ENCODE measurements at places on chromosomes 12 and 14. TPM values are rescaled to one million over a fixed set of nuclear protein-coding genes. Genes with fewer than 3 reads are reported as not detected.
A peak's percentile ranks its signal among the peaks of the same experiment; 100 is the strongest.

DNA sequence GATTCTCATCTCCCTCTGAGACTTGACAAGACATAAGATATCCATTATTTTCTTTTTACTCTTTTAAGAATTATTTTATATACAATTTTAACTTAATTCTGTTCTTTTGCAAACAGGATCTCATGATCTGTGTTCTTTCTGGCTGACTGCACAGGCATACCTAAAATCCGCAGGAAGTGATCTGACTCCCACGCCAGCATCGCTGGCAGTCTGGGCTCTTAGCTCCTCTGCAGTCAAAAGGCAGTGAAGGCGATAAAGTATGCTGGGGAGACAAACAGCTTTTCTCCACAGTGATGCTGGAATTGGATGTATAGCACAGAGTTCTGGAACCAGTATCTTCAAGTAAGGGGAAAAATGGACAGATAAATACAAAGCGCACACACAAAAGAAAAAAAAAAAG is 52.4 kb downstream of the DICER1 start:
- DNase-seq = no peak

- DNase-seq = no peak
Observed at GRCh38 chr12:105986779-105987684, 151.7 kb downstream of the NUAK1 start.

GRCh38 chr12:45223868-45224267 is 8.0 kb downstream of the ANO6 start:
- no peak for DNase-seq

DNA sequence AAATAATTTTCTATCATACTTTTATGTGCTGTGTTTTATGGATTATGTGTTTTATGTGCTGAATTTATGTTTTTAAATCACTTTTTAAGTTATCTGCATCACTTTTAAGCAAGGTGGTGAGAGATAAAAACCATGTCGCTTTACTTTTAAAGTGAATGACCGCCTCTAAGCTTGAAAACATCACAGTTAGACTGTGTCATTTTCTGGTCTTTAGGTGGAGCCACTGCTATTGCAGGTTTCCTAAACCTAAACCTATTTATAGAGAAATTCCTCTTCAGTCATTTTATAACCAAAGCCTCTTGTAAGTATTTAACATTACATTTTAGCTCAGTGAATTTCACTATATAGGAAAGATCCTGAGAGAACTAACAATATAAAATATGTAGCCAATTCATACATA is 21.0 kb upstream of the MDM2 start:
- DNase-seq = no peak

DNA sequence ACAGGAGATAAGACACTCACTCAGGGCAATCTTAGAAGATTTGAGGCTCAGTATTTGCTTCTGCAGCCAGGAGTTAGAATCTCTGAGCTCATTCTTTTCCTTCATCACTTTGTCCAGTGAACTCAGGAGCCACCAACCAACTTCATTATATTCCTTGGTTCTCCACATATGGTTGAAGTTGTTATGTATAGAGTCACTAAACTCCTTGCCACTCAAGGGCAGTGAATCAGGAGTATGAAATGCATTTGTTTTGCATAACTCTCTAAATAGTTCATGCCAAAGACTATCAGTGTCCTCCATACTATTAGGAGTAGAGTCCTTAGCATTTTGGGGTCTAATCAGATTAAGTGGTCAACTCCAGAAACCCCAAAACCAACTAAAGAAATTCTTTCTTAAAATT is 150.6 kb downstream of the CCDC59 start:
- DNase-seq = no peak

The PROX2 gene
- 0.52 TPM for polyA plus RNA-seq

- no peak for DNase-seq
Observed at GRCh38 chr12:40945772-40946171, 242.3 kb upstream of the PDZRN4 start.

- no peak for DNase-seq
Observed at GRCh38 chr14:45641541-45641940, 388.5 kb upstream of the MIS18BP1 start.

DNA sequence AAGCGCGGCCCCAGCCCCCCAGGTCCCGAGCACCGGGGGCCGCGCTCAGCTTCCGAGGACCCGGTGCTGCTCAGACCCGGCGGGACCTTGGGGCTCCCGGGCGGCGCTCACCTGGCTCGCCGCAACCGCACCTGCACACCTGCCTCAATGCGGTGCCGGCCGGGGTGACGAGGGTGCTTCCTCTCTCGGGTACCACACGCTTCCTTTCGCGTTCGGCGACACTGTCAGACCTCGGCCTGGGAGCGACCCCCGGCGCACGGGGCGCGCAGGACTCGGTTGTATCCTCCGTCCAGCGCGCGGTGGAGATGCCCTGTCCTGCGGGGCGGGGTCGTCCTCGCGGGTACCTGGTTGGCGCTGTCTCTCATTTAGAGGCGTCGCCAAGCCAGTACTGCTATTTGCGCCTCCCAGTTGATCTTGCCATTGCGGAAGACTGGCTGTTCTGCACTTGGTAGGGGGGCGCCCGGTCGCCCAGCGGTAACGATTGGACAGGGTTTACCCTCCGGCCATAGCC is 718 bp downstream of the PACS2 start:
- DNase-seq = no peak

DNA sequence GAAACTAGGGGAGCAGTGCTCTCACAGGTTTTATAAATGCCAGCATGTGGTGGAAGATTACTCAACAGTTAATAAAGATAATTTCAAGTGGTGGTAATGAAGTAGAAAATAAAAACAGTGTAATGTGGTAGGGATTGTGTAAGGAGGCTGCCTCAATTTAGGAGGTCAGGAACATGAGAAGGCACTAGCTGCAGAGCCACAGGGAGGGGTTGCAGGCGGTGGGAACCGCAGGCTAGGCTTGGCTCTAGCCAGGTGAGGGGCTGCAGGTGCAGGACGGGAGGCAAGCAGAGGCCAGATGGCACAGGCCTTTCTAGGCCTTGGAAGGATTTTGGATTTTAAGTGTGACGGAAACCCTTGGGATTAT is 768 bp downstream of the METTL25 start:
- peak; percentile 18 for DNase-seq

DNA sequence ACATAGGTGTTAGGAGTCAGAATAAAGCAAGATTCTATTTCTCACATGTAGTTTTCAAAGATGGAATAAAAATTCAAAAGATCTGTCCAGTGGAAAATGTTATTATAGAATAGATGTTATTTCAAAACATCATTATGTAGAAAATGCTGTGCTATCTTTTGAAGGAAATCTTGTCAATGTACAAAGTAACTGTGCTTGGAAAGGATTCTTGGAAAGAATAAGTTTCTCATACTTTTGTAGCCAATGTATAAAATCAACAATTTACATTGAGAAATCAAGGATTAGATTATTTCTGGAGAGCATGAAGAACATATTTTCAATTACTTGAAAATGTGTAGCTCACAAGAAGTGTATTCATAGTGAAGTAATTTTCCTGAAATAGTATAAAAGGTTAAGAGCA is 532.5 kb upstream of the MGAT4C start:
- no peak for DNase-seq

DNA sequence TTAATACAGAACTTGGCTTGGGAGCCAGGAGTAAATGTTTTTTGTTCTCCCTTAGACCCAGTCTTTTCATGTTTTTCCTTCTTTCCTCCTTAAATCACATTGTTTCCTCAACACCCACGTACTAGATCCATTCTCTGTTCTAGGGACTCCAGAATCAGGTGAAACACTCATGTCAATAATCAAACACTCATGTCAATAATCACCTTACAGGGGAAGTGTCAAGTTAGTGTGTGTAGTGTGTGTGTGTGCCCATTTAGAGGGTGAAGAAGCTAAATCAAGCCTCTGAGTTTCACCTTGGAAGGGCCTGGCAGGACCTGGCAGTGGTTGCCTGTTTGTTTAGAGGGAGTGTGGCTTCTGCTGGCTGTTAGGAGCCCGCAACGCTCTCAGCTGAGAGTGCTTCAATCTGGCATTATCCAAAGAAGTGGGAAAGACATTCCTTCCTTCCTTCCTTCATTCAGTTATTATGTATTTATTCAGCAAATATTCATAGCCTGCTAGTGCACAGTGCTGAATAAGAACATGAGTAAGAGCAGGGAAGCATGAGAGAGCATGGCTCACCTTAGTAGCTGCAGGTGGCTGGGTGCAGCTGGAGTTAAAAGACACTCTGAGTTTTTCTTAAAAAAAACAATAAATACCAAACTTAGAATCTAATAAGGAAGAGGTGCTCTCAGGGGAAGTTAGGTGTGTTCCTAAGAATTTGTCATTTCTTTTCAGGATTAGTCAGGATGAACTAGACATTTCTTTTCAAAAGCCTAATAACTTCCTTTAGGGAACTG is 17.6 kb upstream of the EID3 start:
- DNase-seq = no peak

DNA sequence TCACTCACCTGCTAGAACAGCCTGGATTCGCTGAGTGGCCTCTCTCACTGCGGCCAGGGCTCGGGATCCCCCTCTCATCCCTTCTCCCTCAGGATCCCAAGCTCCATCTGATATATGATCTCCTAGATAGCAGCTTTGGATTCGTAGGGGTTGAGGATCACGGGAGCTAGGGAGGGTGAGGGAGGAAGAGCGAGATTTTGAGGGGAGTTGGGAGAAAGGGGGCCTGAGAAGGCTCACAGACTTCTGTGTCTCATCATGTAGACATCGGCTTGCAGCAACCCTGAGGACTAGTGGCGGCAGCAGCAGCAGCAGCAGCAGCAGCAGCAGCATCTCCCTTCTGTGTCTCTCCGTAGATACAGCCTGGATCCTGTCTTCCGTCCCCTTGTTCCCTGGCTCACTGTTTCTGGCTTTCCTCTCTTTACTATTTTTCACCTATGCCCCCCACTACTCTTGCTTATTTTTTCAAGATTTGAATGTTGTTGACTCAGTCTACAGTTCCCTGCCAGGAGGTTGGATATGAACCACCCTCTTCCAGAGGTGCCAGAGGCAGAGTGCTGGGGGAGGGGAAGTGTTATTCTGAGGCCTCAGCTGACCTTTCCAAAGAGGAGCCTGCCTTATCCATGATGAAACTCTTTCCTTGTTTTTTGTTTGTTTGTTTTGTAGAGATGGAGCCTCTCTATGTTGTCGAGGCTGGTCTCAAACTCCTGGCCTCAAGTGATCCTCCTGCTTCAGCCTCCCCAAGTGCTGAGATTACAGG is at the start of gene CIROP:
TSS of gene CIROP (minus strand) at position 399 of the 757 bp plus-strand sequence. CDS start at position 330, 69 bp downstream.
- DNase-seq = no peak

DNA sequence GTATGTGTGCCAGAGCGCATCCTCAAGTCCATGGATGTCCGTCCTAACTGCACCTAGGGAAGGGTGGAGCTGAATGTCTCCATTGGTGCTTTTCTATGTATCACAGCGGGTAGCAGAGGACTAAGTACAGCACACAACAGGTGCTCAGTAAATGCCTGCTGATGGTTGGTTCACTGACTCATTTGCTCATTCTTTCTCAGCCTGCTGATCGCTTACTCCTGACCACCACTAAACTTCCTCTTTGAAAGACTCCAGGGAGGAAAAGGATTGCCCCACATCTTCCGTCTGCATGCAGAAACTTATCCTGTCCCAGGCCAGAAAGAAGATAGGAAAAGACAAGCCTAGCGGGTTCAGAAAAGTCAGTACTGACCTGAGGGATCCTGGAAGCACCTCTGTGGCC is 66.3 kb downstream of the B4GALNT3 start:
- no peak for DNase-seq
